ENCODE measurements at places on chromosomes 6 and 20.

DNA sequence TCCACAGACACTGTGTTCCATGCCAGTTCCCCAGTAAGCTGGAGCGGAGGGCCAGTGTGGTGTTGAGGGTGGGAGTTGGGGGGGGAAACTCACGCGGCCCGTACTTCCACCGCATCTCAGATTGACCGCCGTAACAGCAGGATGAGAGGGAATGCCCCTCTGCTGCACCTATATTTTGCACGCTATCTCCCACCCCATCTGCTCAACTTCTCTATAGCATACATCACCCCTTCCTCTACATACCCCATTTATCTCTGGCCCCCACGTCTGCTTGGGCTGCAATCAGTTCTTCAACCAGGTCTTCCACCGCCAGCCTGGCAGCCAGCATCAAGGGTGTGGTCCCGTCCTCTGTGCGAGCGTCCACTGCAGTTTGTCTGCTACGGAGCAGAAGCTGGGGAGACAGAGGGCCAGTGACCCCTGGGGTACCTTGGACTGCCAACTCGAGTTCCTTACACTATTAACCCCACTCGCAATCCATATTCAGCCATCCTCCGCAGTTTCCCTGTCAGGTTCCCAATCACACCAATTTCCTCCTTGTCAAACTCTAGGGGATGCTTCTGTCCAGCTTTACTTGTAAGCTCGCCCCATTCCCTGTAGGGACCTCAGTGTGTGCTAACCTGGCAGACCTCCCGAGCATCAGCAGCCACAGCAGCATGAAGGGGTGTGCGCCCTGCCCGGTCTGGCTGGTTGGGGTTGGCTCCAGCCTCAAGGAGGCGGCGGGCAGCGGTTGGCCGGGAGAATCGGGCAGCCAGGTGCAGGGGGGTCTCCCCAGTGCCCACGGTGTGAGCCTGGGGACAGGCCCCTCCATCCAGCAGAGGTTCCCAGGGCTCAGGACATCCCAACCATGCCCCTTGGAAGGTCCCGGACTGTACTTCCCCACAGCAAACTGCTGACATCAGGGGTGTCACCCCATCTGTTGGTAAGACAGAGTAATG is 4.5 kb upstream of the GPSM3 start:
- DNase-seq, result no peak

DNA sequence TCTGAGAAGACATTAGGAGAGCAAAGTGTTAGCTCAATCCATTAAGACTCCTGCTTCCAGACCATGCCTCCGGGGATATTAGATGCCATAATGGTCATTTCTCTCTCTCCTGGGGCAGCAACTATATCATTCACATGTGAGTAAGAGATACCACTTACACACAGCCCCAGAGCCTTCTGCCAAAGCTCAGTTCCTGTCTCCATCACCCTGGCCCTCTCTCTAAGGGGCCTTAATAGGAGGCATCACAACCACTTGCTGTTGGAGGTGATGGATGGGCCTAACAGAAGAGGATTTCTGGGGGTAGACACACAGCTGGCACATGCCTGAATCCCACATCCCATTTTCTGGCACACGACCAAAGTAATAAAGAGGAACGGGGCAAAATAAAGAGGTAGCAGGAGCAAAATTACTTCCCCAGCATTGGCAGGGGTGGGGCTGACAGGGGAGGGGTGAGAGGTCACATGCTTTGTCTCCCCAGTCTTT is 34.0 kb upstream of the VSTM2L start:
- DNase-seq, result no peak

DNA sequence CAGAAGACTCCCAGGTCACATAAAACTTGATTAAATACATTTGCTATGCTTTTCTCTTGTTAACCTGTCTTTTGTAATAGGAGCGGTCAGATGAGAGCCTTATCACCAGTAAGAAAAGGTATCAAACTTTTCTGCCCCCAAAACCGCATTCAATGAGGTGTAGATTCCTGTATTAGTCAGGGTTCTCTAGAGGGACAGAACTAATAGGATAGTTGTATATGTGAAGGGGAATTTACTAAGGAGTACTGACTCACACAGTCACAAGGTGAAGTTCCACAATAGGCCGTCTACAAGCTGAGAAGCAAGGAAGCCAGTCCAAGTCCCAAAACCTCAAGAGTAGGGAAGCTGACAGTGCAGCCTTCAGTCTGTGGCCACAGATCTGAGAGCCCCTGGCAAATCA is 32.7 kb downstream of the PTPRK start:
- DNase-seq, result no peak

DNA sequence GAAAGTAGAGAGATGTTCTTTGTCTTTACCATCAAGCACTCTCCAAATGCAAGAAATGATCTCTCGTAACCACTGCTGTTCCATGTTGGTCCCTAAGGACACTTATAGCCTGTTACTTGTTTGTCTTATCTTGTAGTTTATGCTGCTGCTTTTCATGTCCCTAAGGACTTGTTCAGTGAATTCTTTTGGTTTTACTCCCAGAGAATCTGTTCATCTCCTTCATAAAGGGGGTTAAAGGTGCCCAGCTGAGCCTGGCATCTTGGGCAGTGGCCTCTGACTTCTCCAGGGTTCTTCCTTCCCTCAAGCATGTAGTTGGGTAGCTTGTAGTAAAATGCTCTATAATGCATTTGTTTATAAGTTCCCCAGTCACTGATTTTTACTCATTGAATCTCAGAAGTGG is 864 bp upstream of the PKIG start:
- no peak for DNase-seq

- DNase-seq, result no peak
Observed at GRCh38 chr6:25898289-25898977, 24.4 kb upstream of the SLC17A3 start.

DNA sequence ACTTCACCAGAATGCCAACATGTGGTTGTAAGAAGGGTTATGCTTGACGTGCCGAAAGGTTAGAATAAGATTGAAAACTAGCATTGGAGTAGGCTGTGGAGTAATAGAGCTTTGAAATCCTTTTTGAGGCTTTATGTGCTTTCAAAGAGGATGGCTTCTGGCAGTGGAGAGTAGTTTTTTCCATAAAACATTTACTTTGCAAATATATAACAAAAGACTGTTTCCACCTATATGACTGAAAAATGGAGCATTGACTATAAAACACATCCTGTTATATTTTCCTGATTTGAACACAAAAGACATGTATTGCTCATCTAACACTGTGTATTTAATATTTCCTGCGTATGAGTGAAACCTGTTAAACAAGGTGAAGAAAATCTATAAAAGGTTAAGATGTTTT is 38.8 kb downstream of the ZFAND3 start:
- DNase-seq, result no peak

DNA sequence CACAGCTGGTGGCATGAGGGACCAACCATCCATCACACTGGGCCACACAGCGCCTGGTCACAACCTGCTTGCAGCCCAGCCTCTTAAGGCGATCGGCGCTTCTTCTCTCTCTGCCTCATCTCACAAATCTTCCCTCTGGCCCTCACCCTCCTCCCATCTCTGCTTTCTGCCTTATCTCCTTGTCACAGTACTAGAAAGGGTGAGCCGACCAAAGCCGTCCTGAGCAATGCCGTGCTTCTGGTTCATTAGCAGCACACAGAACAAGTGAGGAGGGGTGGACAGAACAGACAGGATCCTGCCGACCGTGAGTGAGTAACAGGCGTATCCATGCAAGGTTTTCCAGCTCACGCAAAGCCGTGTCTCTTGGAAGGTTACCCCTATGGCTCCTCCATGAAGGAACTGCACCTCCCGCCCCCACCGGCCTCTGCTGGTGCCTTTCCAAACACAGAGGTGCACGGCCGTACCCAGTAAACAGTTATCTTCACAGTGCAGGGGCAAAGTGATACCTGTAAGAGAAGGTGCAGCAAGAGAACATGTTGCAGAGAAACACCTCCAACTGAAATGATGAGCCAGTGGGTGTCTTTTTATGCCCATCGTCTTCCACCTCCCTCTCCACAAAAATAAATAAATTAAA is 331.7 kb downstream of the FARS2 start:
- no peak for DNase-seq

- DNase-seq, result no peak
Observed at GRCh38 chr6:153167061-153167891, 36.2 kb upstream of the RGS17 start.

- DNase-seq, result no peak
Observed at GRCh38 chr6:161736326-161736725, 462.5 kb upstream of the AGPAT4 start.

DNA sequence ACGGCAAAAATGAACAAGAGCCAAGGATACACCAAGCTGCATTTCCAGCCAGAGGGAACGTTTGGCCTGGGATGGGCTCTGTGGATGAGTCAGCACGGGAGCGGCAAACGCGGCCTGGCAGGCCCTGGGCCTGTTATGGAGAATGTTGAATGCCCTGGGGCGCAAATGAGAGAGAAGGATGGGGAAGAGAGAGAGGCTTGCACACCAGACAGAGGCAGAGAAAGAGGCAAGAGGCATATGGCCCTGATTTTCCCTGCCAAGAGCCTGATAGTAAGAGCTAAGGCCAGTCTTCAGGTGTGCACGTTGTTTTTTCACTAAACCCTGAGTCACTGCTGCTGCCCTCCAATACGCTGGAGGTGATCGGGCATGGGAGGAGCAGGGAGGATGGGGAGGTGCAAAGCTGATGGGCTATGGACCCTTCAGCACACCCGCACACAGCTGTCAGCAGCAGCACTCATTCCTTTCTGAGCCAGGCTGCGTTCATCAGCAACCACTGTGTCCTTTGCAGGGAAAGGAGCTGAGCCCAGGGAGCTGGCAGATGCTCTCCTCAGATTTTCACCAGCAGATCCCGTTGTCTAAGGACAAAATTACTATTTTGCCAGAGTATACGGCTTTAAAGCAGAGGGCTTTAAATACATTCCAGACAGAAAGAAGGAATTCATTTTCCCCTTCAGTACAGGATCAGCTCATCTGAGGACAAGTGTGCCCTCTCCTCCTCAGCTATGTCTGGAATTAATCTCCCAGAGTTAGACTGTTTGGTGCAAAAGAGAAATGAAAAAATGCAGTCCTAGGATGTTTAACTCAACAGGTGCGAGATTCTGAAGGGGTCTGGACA is 61.7 kb upstream of the SLC22A23 start:
- no peak for DNase-seq

- DNase-seq, result no peak
Observed at GRCh38 chr6:158978757-158979156, 21.2 kb downstream of the RSPH3 start.

- DNase-seq, result no peak
Observed at GRCh38 chr20:48931527-48932374, 10.2 kb downstream of the ARFGEF2 start.
